Neuronal stem cell (in vitro differentiated cells): ENCODE measurements at places on chromosomes 5 and 9.

DNA sequence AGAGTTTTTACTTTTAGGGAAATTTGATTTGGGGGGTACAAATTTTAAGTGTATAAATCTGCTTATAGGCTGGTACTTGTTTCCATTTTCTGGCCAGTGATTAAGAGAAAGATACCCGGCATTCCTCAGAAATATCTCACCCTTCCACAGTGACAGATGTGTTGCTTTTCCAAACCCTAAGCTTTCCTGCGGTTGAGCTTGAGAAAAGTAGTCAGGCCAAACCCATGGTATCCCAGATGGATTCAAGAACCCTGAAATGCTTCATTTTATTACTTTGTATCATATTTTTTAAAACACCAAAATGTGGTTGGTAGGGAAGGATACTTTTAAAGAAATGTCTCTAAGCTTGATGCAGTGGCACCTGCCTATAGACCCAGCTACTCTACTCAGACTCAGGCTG, 23.5 kb downstream of the SPTAN1 start:
- DNase-seq: no peak
- H3K36me3 ChIP-seq: peaks cover 52% of the 10 kb centered on the region
- H3K27me3 ChIP-seq: no peaks in the 10 kb centered on the region
- H3K27ac ChIP-seq: no peak overlapping the region
- H3K4me3 ChIP-seq: no peak overlapping the region

GRCh38 chr9:88799541-88800328, 191.5 kb upstream of the S1PR3 start:
- H3K36me3 ChIP-seq: no peaks in the 10 kb centered on the region
- no peak overlapping the region for H3K27ac ChIP-seq
- peaks cover 4% of the 10 kb centered on the region for H3K4me1 ChIP-seq
- no peaks in the 10 kb centered on the region for H3K27me3 ChIP-seq
- DNase-seq: no peak
- no peak overlapping the region for H3K4me3 ChIP-seq

- DNase-seq: no peak
- H3K27ac ChIP-seq: no peak overlapping the region
- no peak overlapping the region for H3K4me3 ChIP-seq
These were observed 265.2 kb downstream of the DMAC1 start for GRCh38 chr9:7534211-7534935.

DNA sequence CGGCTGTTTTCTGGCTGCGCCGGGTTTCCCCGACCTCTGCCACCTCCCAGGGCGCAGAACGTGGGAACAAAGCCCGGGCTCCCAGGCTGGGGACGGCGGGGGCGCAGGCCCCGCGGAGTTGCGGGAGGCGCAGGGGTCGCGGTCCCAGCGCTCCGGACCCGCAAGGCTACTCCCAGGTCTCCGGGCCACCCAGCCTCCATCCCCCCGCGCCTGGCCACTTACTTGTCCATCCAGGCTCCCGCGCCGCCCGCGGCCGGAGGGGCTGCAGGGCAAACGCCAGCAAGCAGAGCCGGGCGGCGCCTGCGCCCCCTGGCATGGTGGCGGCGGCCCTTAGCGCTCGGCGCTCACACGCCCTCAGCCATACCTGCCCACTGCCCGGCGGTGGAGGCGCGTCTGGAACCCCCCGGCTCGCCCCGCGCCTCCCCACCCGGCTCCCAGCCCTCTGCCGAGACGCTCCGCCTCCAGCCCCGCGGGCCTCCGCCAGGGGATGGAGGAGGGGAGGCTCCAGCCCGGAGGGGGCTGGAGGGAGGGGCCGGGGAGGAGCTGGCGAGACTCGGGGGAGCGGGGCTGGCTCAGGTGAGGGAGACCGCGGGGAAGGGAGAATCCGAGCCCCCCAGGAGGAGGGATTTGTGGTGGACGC, at the start of gene ADAM19:
TSS of gene ADAM19 (minus strand) at position 395 of the 640 bp plus-strand sequence. CDS start at position 316, 79 bp downstream.
- H3K27ac ChIP-seq: peak within 1 kb of the TSS; percentile 54
- peak within 1 kb of the TSS; percentile 98 for H3K4me3 ChIP-seq

- no peak overlapping the region for H3K4me3 ChIP-seq
- no peak for DNase-seq
- H3K27ac ChIP-seq: no peak overlapping the region
- no peaks in the 10 kb centered on the region for H3K4me1 ChIP-seq
- H3K27me3 ChIP-seq: no peaks in the 10 kb centered on the region
These were observed 2.4 kb downstream of the SPINK6 start for GRCh38 chr5:148205044-148205806.
